SJCRH30 (cell line): ENCODE measurements at places on chromosomes 7 and 10. TPM values are rescaled to one million over a fixed set of nuclear protein-coding genes. Genes with fewer than 3 reads are reported as not detected.
A peak's percentile ranks its signal among the peaks of the same experiment; 100 is the strongest.

DNA sequence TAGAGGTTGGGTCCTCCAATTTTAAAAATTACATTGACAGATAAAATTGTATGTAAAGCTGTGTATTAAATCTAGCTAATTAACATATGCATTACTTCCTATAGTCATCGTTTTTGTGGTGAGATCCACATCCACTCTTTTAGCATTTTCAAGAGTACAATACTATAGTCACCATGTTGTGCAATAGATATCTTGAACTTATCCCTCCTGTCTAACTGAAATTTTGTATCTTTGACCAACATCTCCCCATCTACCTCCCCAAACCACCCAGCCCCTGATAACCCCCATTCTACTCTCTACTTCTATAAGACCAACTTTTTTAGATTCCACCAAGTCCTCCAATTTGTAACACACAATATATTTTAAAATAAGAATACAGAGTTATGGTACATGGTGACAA lies 208.0 kb downstream of the RELN start:
- no peak for DNase-seq
- no peaks in the 10 kb centered on the region for H3K36me3 ChIP-seq
- H3K27ac ChIP-seq: no peak overlapping the region
- H3K4me1 ChIP-seq: no peaks in the 10 kb centered on the region
- no peak overlapping the region for H3K4me3 ChIP-seq

DNA sequence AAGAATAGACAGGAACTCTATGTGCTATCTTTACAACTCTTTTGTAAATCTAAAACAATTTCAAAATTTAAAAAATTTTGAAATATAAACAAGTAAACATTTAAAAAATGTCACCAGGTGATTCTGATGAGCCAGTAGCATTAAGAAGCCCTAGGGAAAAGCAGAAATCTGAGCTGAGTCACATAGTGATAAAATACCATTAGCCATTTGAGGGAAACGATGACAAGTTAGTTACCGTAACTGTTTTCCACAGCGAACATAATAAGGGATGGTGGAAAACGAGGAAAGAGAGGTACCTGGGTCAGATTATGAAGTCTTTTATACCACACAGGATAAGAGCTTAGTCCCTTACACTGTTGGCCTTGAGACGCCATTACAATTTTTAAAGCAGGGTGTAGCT lies 55.5 kb downstream of the PRR15 start:
- H3K27ac ChIP-seq: no peak overlapping the region
- H3K4me1 ChIP-seq: no peaks in the 10 kb centered on the region
- no peak for DNase-seq
- H3K36me3 ChIP-seq: no peaks in the 10 kb centered on the region

- no peak overlapping the region for H3K27ac ChIP-seq
- H3K4me1 ChIP-seq: no peaks in the 10 kb centered on the region
- DNase-seq: no peak
- peaks cover 12% of the 10 kb centered on the region; the same call in 1 of the 2 replicates for H3K27me3 ChIP-seq
- H3K36me3 ChIP-seq: no peaks in the 10 kb centered on the region
Measured at GRCh38 chr7:50463035-50463434, 12.9 kb upstream of the FIGNL1 start.

- H3K27ac ChIP-seq: no peak overlapping the region
- no peak for DNase-seq
- no peaks in the 10 kb centered on the region; the same call in 1 of the 2 replicates for H3K36me3 ChIP-seq
- no peak overlapping the region for H3K4me3 ChIP-seq
Measured at GRCh38 chr10:34386921-34387320, 428.2 kb downstream of the PARD3 start.

GRCh38 chr10:89002226-89002978 lies 11.8 kb downstream of the FAS start:
- no peak overlapping the region for H3K4me3 ChIP-seq
- H3K36me3 ChIP-seq: no peaks in the 10 kb centered on the region
- H3K27ac ChIP-seq: no peak overlapping the region
- no peaks in the 10 kb centered on the region for H3K27me3 ChIP-seq
- H3K4me1 ChIP-seq: no peaks in the 10 kb centered on the region

SLC16A12 gene
- 0.15 and 0.18 TPM in 2 replicates for total RNA-seq

DNA sequence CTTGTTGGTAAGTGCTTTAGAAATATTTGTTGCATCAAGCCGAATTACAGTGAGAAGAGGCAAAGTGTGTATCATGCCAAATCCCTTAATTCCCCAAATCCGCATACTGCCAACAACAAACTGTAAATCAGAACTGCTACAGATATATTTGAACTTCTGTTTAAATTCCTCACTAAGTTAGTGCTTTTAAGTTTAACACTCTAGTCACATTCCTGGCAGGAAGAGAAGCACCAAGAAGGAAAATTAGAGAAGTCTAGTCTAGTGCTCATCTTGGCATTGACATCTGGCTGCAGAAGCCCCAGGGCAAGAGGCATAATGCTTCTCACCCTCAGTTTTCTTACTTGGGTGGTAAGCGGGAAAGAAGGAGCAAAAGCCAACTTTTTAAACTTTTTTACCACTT lies 343.5 kb downstream of the GPR37 start:
- H3K4me3 ChIP-seq: no peak overlapping the region
- no peak overlapping the region for H3K27ac ChIP-seq
- H3K27me3 ChIP-seq: no peaks in the 10 kb centered on the region

DNA sequence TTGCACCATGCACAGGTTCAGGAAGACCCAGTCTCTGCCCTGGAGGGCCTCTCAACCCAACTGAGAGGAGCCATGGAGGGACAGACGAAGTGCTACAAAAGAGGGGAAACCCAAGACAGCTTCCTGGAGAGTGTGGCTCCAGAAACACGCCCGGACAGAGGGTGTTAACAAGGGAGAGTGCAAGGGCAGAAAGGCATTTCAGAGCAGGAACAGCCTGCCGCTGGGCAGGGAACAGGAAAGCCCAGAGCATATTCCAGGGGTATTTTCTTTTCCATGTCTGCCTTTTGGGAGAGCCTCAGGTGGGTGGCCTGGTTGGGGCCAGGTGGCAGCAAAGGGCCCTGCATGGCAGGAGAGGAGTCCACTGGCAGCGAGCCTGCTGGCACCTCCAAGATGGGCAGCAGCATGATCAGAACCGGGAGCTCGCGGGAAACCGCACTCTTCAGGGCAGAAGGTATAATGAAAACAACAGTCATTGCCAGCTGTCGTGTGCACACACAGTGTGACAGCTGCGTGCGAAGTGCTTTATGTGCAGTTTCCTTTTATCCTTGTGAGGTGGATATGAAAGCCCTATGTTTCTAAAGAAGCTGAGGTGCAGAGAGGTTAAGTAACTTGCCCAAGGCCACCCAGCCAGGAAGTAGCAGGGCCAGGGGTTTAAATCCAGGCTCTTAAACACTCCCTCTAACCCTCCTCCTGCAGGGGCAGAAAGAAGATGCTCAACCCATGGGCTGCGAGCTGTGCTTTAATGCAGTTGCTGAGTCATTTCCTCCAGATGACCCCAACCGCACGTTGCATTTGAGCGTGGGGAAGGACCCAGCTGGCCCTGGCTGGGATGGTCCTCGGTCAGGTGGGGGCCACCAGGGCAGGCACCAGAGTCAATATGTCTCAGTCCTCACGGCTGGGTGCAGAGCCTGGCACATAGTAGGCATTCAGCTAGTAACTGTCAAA lies 128.6 kb downstream of the OAT start:
- H3K4me3 ChIP-seq: no peak overlapping the region
- H3K27ac ChIP-seq: peak overlapping the region; percentile 20
- H3K36me3 ChIP-seq: no peaks in the 10 kb centered on the region
- peaks cover 24% of the 10 kb centered on the region for H3K4me1 ChIP-seq
- peak; percentile 76 for DNase-seq

GRCh38 chr7:4272141-4272540 lies 410.0 kb upstream of the FOXK1 start:
- no peaks in the 10 kb centered on the region for H3K4me1 ChIP-seq
- no peak overlapping the region for H3K27ac ChIP-seq
- H3K36me3 ChIP-seq: no peaks in the 10 kb centered on the region
- no peak for DNase-seq
- H3K27me3 ChIP-seq: no peaks in the 10 kb centered on the region

- H3K27me3 ChIP-seq: no peaks in the 10 kb centered on the region
- H3K4me3 ChIP-seq: no peak overlapping the region
- DNase-seq: no peak
- H3K36me3 ChIP-seq: no peaks in the 10 kb centered on the region
- no peak overlapping the region for H3K27ac ChIP-seq
- no peaks in the 10 kb centered on the region for H3K4me1 ChIP-seq
Measured at GRCh38 chr7:38462819-38463218, 168.4 kb downstream of the AMPH start.

DNA sequence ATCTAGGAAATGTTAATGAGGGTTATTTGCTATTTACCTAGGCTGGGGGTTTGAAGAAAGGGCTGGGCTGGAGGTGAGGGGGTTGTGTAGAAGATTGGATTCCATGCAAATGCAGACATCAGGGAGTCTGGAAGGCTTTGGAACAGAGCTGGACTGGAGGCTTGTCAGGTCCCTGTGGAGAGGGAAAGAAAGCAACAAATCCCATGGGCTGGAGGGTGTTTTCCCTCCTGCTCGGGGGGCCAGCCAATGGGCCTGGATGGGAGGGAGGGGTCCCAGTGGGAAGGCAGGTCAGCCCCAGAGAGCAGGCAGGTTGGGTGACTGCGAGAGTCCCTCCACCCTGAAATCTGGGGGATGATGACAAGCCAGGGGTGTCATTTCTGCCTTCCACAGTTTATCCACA lies 431.8 kb downstream of the RPS24 start:
- DNase-seq: no peak
- H3K4me1 ChIP-seq: no peaks in the 10 kb centered on the region
- H3K36me3 ChIP-seq: no peaks in the 10 kb centered on the region
- no peak overlapping the region for H3K27ac ChIP-seq

ABCB4 gene
- total RNA-seq: 0.06 and 0.13 TPM in 2 replicates

- peaks cover 19% of the 10 kb centered on the region for H3K4me1 ChIP-seq
- DNase-seq: no peak
- H3K36me3 ChIP-seq: no peaks in the 10 kb centered on the region
- H3K4me3 ChIP-seq: no peak overlapping the region
Measured at GRCh38 chr10:36493516-36493880, 631.9 kb upstream of the ANKRD30A start.

GRCh38 chr7:138705167-138705566 lies 4.0 kb upstream of the SVOPL start:
- H3K4me3 ChIP-seq: no peak overlapping the region
- H3K27ac ChIP-seq: no peak overlapping the region
- no peaks in the 10 kb centered on the region for H3K36me3 ChIP-seq
- H3K27me3 ChIP-seq: no peaks in the 10 kb centered on the region
- no peaks in the 10 kb centered on the region for H3K4me1 ChIP-seq
- DNase-seq: no peak

DNA sequence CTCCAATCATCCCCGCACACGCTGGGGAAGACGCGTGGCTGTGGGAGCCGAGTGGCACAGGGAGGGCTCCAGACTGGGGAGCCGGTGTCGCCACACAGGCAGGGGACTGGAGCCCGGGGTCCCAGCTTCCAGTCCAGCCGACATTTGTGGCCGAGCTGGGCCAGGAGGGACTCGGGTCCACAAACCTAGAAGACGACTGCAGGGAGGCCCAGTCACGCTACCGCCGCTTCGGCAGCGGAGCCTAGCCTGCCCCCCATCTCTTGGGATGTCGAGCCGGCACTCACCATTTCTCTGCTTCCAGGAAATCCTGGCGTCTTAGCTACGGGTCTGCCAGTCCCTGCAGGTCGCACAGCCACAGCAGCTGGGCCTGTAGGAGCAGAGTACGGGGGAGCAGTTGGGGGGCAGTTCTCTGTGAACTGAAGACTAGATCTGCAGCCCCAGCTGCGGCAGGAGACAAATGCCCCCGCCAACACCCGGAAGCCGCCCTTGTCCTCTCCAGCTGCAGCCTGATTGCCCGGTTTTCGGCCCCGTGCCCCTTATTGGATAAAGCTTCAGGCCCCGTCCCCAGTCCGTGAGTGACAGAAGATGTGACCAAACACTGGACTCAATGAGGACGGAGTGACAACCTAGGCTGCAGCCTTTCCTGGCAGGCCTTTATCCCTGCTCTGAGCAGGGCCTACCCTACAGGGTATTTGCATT lies 270.7 kb downstream of the ZNF33B start:
- peak overlapping the region; percentile 71 for H3K27ac ChIP-seq
- peaks cover 3% of the 10 kb centered on the region; the same call in 1 of the 2 replicates for H3K36me3 ChIP-seq
- H3K27me3 ChIP-seq: no peaks in the 10 kb centered on the region
- DNase-seq: peak; percentile 92
- H3K4me3 ChIP-seq: peak overlapping the region; percentile 71

NDUFB8 gene
- total RNA-seq: 293 and 330 TPM in 2 replicates

CALHM3 gene
- not detected in 2 replicates for total RNA-seq

ZFAND4 gene
- total RNA-seq: 5.1 and 5.3 TPM in 2 replicates
